ENCODE measurements at places on chromosomes 1 and 21. TPM values are rescaled to one million over a fixed set of nuclear protein-coding genes. Genes with fewer than 3 reads are reported as not detected.

The TRIM46 gene
- total RNA-seq: 0.52 TPM

The SPRR3 gene
- not detected for total RNA-seq

The KCNJ15 gene
- total RNA-seq: 0.21 TPM

The MCOLN3 gene
- 4.0 TPM for total RNA-seq

The TMEM82 gene
- 18.6 TPM for total RNA-seq
